Fibroblast of lung (primary cell): ENCODE measurements at places on chromosomes 7 and 10. TPM values are rescaled to one million over a fixed set of nuclear protein-coding genes. Genes with fewer than 3 reads are reported as not detected.

The CTAGE4 gene
- 0.17 and 1.0 TPM in 2 replicates for total RNA-seq

The NOBOX gene
- not detected in 2 replicates for total RNA-seq

The UCMA gene
- total RNA-seq = not detected in 2 replicates

The FOXL3 gene
- not detected in 2 replicates for total RNA-seq

The CALHM1 gene
- total RNA-seq = not detected in 2 replicates

The IGFBP3 gene
- 8.9 and 158 TPM in 2 replicates for total RNA-seq

DNA sequence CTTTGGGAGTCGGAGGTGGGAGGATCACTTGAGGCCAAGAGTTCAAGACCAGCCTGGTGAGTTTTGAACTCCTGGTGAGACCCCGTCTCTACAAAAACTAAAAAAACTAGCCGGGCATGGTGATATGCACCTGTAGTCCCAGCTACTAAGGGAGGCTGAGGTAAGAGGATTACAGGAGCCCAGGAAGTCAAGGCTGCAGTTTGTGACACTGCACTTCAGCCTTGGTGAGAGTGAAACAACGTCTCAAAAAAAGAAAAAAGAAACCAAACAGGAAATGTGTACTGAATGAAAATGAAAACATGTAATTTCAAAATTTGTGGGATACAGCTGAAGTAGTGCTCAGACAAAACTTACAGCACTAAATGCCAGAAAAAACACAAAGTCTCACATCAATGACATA lies 7.6 kb downstream of the ARHGAP12 start:
- H3K4me3 ChIP-seq = no peak overlapping the region
- DNase-seq = no peak
- no peaks in the 10 kb centered on the region for H3K27me3 ChIP-seq
- no peaks in the 10 kb centered on the region for H3K4me1 ChIP-seq
- H3K27ac ChIP-seq = no peak overlapping the region

GRCh38 chr10:126736727-126737126 lies 66.2 kb upstream of the C10orf90 start:
- H3K36me3 ChIP-seq = no peaks in the 10 kb centered on the region
- H3K4me3 ChIP-seq = no peak overlapping the region
- H3K4me1 ChIP-seq = no peaks in the 10 kb centered on the region
- no peak overlapping the region for H3K27ac ChIP-seq
- no peak for DNase-seq
- H3K27me3 ChIP-seq = no peaks in the 10 kb centered on the region

DNA sequence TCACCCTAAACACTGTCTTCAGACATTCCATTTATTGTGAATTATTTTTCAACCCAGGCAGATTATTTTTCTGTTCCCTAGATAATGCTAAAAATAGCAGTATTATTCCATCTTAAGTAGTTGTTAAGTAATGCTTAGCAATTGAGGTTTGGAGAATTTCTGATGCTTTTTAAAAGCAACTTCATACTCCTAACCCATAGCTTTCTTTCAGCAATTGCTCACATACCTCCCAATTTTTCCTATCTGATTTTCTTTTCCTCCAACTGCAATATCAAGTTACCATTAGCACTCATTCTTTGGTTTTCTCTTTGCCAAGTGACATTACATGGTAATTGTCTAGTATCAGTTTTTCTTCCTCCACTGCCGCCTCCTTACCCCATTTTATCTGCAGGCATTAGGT lies 104.7 kb downstream of the GPR85 start:
- no peaks in the 10 kb centered on the region for H3K36me3 ChIP-seq
- H3K27ac ChIP-seq = no peak overlapping the region
- H3K27me3 ChIP-seq = no peaks in the 10 kb centered on the region
- DNase-seq = no peak
- no peak overlapping the region for H3K4me3 ChIP-seq

- no peak overlapping the region for H3K4me3 ChIP-seq
- no peaks in the 10 kb centered on the region for H3K27me3 ChIP-seq
- H3K4me1 ChIP-seq = no peaks in the 10 kb centered on the region
- peaks cover 13% of the 10 kb centered on the region for H3K36me3 ChIP-seq
Measured at GRCh38 chr7:41685684-41686083, 17.2 kb downstream of the INHBA start.

- no peak overlapping the region for H3K4me3 ChIP-seq
- H3K36me3 ChIP-seq = no peaks in the 10 kb centered on the region
- DNase-seq = no peak
- H3K27me3 ChIP-seq = peaks cover 2% of the 10 kb centered on the region
- no peak overlapping the region for H3K27ac ChIP-seq
- H3K4me1 ChIP-seq = no peaks in the 10 kb centered on the region
Measured at GRCh38 chr7:143248761-143249354, 14.4 kb upstream of the GSTK1 start.
